ENCODE measurements at places on chromosomes 2 and 18.

DNA sequence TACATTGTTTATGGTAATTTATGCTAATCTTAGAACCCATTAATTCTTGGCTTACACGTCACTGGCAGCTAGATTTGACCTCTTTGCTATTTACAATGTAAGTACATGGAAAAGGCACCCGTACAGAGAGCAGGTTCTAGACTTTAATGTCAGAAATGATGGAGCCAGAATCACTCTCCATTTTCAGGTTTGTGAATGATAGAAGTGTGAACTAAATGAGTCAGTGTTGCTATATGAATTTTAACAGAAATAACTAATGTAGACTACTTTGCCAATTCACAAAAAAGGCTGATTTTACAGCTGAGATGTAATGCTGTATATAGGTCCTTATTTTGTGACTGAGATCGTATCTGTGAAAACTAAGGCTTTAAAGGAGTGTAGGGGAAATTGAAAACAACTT lies 214.6 kb downstream of the LDLRAD4 start:
- no peak for DNase-seq

DNA sequence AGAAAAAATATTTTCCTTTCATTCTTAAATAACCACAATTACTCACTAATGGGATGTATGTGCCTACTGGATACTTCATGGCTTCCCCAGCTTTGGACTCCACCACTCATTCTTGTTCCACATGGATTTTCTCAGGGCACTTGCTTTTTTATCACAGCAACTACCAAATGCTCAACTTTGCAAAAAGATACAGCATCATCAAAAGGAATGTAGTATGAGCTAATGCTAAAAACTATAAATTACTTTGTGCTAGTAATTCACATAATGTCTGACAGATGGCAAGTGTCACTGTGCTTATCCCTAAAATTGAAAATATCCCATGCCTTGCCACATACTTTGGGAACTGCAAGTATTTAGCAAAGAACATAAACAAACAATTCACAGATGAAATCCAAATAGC lies 130.4 kb upstream of the ZFP36L2 start:
- DNase-seq, result no peak

DNA sequence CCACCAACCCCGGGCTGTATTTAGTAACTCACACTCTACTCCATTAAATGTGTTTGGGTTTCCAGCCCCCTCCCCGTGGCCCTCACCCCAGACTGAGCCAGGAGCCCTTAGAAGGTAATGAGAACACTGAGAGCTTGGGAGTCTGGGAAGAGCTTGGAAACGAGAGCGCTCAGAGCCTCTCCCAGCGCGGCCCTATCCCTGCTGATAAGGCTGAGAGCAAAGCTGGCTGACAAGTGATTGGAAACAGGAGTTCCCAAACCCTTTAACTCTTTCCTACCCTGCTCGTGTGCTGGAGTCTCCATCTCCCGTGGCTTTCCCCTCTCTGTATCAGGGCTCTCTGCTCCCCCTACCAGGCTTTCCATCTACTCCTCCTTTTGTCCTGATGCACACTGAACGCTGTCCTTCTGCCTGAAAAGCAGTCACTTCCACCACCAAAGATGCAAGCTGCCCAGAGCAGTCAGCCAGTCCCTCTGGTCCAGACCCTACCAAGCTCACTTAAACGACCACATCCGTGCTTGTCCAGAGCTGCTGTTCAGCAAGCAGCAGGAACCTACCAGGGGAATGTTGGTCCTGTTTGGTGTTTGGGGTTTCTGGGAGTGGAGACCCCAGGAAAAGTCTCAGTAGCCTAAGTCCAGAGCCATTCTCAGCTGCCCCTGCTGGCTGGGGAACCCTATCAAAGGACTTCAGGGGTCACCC lies 100.0 kb upstream of the PKDCC start:
- no peak for DNase-seq

DNA sequence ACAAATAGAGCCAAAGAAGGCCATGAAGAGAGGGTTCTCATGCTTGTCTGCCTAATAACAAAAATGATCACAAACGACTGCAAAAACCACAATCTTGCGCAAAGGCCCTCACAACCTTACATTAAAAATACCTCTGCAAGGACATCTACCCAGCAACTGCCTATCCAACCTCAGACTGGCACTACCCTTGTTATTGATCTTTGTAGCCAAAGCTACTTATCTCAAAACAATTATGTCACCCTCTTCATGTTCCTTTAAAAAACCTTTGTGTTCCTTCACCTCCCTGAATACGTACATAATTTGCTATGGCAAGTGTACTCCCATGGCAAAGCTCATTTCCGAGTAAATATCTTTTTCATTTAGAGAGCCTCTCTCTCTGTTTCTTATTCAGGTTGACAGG lies 44.1 kb downstream of the TMEM163 start:
- no peak for DNase-seq

GRCh38 chr2:2328848-2329247 lies 2.2 kb downstream of the MYT1L start:
- DNase-seq, result no peak

GRCh38 chr2:67240507-67240906 lies 156.6 kb upstream of the ETAA1 start:
- DNase-seq, result no peak

DNA sequence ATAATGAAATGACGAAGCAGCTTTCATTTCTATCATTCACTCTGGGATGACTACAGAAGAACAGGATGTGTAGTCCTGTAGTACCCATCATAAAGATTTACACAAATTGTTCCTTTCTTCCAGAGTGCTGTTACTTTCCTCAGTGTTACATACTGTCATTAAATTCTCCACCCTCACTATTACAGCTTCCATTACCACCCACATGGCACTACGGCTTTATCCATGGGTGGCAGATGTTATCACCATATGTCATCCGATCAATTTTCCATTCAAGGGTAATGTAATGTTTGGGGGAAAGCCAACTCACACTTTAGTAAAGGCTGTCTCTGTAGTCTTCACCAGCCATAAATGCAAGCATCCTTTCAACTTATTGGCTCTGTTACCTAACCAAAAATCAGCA lies 7.1 kb upstream of the CSRNP3 start:
- DNase-seq, result no peak

DNA sequence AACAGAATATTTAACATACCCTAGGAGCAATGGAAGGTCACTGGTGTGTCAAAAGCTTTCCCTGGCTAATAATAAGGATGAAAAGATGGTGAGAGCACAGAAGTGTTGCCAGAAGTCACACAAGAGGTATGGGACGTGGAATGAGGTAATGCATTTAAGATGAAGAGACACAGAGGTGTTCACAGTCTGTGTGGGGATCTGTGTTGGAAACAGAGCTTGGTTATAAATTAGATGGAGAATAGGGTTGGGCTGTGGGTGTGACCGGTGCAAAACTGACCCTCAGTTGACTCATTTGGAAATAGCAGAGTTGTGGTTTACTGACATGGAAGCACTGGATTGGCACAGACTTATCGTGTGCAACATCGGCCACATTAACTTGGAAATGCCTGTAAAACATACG lies 372.5 kb downstream of the SATB2 start:
- DNase-seq, result no peak

GRCh38 chr2:12555012-12555645 lies 161.6 kb upstream of the TRIB2 start:
- no peak for DNase-seq

DNA sequence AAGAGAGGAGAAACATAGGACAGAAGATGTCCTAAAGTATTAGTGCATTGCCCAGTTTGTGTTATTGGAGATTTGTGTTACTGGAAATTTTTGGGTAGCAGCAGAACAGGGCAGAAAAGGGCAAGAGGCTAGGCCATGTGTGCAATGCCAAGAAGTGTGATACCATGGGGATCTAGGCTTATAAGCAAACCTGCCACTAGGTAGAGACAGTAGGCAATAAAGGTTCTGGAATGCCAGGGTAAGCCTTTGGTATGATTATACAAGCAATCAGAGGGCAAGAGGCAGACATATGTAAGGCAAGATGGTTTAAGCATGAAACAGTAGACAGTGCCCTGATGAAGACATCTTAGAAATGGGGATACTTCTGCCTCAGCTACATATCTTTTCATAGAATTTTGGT lies 12.3 kb upstream of the CERS6 start:
- DNase-seq, result no peak

- DNase-seq, result no peak
Observed at GRCh38 chr2:138373993-138374408, 127.6 kb upstream of the SPOPL start.

DNA sequence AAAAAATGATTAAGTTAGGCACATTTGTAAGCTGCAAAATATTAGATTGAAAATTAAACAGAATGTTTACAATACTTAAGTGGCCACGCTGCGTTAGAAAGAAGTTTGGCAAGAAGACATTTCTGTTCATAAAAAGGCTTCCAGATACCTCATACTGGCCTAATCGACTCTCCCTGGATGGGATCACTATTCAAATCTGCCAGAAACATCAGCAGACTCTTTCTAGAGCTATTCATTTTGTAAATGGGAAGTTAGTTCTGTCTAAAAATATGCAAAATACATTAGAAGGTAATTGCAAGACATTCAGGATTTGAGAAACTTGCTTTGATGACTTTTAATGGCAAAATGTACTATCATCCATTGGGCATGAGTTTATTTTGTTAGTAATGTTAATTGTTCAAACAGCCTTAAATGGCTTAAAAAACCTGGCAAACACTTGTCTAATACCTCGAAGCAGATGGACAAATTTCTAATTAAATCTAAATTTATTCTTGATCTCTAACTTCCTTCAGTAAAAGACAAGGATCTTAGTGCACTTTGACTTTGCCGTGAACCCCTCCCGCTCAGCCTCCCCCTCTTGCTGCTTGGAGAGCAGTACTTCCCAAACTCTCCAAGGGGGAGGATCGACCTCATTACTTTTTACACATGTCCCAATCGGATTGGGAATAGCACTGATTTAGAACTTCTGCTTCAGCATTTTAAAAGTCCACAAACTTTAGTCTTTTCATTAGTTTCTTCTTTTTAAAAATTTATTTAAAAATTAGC lies 103.5 kb downstream of the SMIM21 start:
- no peak for DNase-seq

DNA sequence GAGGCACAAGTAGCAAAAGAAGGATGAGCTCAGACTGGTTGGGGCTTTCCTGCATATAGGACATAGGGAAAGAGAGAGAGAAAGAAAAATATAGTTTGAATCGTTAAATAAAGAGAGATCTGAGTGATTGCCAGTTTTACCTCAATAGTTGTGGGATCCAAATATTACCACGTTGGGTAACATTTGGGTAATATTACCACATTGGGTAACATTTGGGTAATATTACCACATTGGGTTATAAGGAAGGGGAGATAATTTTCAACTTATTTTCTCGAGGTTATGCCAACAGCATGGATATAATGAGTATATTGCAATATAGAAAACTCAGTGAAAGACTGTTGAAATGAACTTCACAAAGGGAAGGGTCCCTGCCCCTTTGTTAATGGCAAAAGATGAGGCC lies 20.7 kb downstream of the SP140 start:
- no peak for DNase-seq

DNA sequence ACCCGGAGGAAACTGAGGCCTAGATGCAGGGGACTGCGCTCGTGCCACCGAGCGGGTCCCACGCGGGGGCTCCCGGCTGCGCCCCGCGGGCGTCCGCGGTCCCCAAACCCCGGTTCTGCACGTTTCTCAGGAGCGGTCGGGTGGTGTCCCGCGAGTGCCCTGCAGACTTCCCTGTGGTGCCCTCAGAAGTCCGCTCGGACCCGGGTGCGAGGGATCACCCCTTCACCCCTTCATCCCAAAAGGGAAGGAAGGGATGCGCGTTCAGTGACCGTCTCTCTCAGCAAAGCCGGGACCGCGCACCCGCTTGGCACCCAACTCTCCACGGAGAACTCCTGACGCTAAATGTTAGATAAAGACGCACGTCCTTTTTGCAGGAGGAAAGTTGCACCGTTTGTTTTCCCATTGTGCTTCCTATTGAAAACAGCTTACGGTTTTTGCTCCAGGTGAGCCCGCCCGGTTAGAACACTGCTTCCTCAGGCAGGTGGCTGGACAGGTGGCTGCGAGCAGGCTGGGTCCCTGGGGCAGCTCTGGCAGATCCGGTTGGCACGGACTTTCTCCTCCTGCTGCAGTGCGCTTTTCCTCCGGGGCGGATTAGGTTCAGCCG lies 779 bp downstream of the DGKD start:
- no peak for DNase-seq

GRCh38 chr2:44938287-44939105 lies 3.0 kb upstream of the SIX3 start:
- no peak for DNase-seq

DNA sequence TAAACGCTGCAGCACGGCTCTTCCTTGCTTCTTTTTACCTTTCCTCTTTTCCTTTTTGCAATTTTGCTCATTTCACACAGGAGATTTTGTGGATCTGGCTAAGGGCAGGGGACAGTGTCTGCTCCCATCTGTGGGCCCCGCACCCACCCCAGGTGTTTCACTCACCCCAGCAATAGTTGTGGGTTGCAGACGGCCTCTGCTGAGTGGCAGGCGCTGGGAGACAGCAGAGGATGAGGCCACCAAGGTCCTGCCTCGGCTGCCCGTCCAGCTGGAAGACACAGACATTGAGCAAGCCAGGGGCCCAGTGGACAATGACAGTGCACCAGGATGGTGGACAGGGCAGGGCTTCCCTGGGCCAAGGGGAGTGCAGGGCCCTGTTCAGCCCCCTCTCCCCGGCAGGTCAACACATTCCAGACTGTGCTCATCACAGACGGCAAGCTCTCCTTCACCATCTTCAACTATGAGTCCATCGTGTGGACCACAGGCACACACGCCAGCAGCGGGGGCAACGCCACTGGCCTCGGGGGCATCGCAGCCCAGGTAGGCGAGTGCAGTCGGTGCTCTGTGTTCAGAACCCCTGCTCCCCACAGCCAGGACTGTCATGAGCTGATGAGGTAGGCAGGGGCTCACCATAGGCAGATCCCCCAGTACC lies 35.0 kb downstream of the SNED1 start:
- DNase-seq, result no peak

GRCh38 chr2:46068636-46069035 lies 228.6 kb upstream of the EPAS1 start:
- DNase-seq, result no peak

- no peak for DNase-seq
Observed at GRCh38 chr2:240948905-240949790, 43.0 kb downstream of the CROCC2 start.

DNA sequence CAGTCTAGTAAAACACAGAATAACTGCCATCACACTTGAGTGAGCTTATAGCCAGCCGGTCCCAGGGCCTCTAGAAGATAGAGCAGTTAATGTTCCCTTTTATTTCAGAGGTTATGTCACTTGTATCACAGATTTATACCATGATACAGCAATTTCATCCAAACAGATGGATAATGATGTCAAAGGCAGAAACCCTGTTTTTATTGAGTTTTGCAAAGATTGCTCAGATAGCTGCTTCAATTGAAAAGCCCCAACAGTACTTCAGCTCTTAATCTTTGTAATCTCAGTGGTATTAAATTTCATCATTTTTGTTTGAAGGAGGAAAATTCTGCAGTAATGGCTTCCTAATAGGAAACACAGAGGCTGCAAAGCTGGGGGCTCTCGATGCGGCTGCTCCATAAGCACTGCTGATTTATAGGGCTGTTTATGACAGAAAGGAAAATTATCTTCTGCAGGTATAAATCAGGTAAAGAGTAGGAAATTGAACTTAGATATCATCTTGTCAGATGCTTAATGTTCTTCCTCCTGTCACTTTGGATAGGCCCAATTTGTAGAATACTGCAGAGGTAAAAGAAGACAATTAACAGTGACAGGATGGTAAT lies 112.3 kb downstream of the LNPK start:
- no peak for DNase-seq

GRCh38 chr2:175709248-175709647 lies 292.8 kb downstream of the LNPK start:
- DNase-seq, result no peak

Data from effector CD8-positive, alpha-beta T cell (primary cell).